ENCODE measurements at places on chromosomes 13 and 19. TPM values are rescaled to one million over a fixed set of nuclear protein-coding genes. Genes with fewer than 3 reads are reported as not detected.
A peak's percentile ranks its signal among the peaks of the same experiment; 100 is the strongest.

DNA sequence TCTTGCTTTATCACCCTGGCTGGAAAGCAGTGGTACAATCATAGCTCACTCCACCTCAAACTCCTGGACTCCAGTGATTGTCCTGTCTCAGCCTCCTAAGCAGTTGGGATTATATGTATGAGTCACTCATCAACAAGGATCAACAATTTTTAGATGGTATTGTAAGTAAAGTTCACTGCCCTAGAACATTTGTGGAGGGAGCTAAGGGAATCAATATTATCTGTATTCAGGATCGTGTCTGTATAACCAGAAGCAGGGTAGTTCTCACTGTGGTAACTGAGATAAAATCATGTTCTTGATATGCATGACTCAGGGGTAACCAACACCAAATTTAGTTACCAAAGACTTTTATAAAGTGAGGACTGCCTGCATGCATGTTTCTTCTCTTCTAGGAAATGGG is 27.0 kb downstream of the ZMYM5 start:
- H3K36me3 ChIP-seq: no peaks in the 10 kb centered on the region
- H3K27ac ChIP-seq: no peak overlapping the region
- no peaks in the 10 kb centered on the region for H3K27me3 ChIP-seq
- peaks cover 7% of the 10 kb centered on the region for H3K4me1 ChIP-seq
- H3K4me3 ChIP-seq: no peak overlapping the region

DNA sequence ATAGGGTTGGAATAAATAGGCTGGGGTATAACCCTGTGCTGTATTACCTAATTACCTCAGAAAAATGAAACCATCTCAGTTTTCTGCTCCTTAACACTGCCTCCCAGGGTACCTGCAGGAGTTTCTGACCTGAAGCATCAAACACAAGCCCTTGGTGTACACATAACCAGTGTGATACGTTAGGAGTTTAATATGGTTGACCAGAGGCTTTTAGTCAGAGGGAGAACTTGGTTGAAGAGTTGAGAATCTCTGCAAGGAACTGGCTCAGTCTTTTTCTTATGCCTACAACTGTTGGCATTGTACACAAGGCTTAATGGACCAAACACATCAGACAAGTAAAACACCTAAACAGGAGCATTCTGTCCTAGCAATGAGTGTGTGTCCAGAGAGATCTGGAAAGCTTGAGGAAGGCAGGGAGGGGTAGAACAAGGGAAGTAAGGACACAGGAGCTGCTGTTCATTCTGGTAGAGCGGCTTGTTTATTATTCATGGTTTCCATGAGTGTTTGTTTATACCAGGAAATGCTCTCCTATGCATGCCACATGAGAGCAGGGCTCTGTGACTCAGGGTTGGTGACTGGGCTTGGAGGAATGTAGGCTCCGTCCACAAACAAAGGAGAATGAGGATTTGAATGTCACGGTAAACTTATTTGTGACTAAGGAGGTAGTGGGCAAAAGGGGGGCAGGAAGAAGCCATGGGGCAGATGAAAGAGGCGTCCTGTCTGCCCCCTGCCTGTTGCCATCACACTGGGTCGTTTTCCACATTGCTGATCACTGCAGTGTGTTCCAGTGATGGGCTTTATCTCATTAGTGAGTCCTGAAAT is 11.9 kb upstream of the SPATA13 start:
- H3K27me3 ChIP-seq: peaks cover 4% of the 10 kb centered on the region
- H3K27ac ChIP-seq: no peak overlapping the region
- no peaks in the 10 kb centered on the region for H3K36me3 ChIP-seq
- no peak for DNase-seq
- no peak overlapping the region for H3K4me3 ChIP-seq

- H3K4me1 ChIP-seq: no peaks in the 10 kb centered on the region
- no peak for DNase-seq
- H3K4me3 ChIP-seq: no peak overlapping the region
- H3K27me3 ChIP-seq: no peaks in the 10 kb centered on the region
- peak overlapping the region; percentile 2 for H3K27ac ChIP-seq
Measured at GRCh38 chr13:51781246-51782022, 22.5 kb downstream of the DHRS12 start.

DNA sequence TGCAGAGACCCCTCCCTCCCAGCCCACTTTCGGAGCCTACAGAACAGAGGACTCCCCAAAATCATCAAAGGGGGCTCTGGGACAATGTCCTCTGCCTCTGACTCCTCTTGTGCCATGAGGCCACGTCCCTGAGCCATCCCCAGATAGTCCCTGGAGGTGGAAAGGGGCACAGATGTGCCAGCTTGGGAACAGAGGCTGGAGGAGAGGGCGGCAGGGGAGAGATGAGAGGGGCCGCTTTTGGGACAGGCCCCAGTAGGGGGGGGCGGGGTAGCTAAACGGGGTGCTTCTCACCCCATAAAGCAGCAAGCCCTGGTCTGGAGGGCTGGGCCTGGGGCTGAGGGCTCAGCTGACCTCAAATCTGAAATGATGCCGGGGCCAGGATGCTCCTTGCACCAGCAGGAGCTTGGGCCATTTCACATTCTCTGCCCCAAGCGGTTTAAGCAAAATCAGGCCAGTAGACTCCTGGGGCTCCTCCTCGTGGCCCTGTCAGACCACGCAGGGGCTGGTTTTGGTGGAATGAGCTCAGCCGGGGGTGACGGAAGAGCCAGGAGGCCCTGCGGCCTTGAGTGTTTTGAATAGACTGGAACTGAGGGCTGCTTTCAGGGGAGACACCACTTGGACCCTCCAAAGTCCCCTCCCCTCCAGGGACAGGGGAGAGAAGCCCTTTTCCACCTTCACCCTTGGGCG is 27.1 kb downstream of the ONECUT3 start:
- no peak for DNase-seq
- no peak overlapping the region for H3K27ac ChIP-seq
- peaks cover 51% of the 10 kb centered on the region for H3K27me3 ChIP-seq
- H3K4me3 ChIP-seq: no peak overlapping the region

GAPDHS gene
- not detected for total RNA-seq

GRCh38 chr13:29758531-29759114 is 91.8 kb downstream of the UBL3 start:
- peak overlapping the region; percentile 3 for H3K4me3 ChIP-seq
- H3K27ac ChIP-seq: peak overlapping the region; percentile 70
- DNase-seq: peak; percentile 30
- H3K27me3 ChIP-seq: no peaks in the 10 kb centered on the region
- no peaks in the 10 kb centered on the region for H3K36me3 ChIP-seq

DNA sequence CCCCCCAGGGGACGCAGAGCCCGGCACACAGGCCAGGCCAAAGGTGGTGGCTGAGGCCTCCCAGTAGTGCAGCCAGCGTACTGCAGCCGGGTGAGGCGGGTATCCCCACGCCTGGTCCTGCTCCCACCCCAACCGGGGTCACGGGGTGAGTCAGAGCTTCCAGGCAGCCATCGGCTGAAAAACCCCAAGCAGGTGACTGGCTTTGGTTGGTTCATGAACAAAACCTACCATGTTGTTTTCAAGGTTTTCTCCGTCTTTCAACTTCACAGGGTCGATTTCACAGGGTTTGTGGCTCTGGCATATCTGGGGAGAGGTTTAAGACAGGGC is 42.1 kb upstream of the C13orf46 start:
- peaks cover 2% of the 10 kb centered on the region for H3K4me1 ChIP-seq
- no peak for DNase-seq
- H3K27me3 ChIP-seq: no peaks in the 10 kb centered on the region
- H3K36me3 ChIP-seq: peaks cover 3% of the 10 kb centered on the region

GRCh38 chr19:42498169-42498757 is 30.0 kb downstream of the CEACAM1 start:
- no peak for DNase-seq
- H3K36me3 ChIP-seq: no peaks in the 10 kb centered on the region
- H3K27ac ChIP-seq: no peak overlapping the region

DNA sequence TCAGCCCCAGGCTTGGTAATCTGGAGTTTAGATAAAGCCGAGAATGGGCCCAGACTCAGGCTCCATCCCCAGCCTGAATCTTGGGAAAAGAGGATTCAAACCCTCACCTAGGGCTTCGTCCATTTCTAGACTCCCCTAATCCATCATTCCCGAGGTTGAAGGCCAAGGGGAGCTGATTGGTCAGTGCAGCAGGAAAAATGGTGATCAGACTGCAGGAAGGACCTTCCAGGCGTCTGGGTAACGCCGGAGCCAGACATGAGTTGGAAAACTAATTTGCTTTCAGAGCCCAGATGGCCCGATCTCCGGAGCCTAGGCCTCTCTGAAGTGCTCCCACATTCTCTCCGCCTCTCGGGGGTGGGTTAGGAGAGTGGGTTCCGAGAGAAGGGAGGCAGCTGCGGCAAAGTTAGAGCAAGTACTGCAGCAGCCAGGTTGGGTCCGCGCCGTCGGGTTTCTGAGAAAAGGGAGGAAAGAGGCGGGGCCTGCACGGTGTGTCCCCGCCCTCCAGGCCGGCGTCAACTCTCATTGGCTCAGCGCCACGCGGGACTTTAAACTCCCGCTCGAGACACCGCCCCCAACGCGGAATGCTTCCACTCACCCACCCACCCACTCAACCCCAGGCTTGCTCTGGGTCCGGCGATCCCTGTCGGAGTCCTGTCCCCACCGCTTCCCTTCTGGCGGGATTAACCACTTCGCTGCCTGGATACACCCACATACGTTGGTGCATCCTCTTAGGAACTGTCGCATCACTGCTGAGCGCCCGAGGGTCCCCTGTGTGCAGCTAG is 788 bp upstream of the RTBDN start:
- H3K27me3 ChIP-seq: peaks cover 60% of the 10 kb centered on the region
- peaks cover 2% of the 10 kb centered on the region for H3K36me3 ChIP-seq
- H3K4me3 ChIP-seq: no peak overlapping the region

IFNL1 gene
- not detected for total RNA-seq

DNA sequence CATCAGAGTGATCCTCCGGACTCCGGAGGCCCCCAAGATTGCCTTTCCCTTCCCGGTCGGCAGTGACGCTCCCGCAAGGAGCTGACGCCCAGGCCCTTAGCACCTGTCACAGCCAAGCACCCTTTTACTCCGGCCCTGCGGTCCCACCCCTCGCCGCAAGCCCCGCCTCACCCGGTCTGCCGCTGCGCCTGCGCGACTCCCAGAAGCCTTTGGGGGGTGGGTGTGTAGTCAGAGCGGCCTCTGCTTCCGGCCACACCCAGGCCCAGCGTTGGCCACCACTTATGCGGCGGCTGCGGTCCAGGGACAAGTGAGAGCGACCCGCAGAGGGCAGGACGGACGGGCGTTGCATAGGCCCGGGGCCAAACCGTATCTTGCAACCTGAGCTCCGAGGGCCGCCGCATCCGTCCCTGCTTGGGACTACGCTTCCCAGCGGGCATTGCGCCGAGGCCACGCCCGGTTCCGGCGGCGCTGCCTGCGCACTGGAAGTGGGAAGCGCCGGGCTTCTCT is 441 bp upstream of the ZFP28 start:
- peak overlapping the region; percentile 93 for H3K4me3 ChIP-seq
- peaks cover 45% of the 10 kb centered on the region for H3K36me3 ChIP-seq
- H3K27me3 ChIP-seq: no peaks in the 10 kb centered on the region
- peak overlapping the region; percentile 96 for H3K27ac ChIP-seq
- H3K4me1 ChIP-seq: peaks cover 23% of the 10 kb centered on the region
- DNase-seq: peak; percentile 90
